NCI-H510A (cell line): ENCODE measurements at places on chromosomes 7 and 10.

DNA sequence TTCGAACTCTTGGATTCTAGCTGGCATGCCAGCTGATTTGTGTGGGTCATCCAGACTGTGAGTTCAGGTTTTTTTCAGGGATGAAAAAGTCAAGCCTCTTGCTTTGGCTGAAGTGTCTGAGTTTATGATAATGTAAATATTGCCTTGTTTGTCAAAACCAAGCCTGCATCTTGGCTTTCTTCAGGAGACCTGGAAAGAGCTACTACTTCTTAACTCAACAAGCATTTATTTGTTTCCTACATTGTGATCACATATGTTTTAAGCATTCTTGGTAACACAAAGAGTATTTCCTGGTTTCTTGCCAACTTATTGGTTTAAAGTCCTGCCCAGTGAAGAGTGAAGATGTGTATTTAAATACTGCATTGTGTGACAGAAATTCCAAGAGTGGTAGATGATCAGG, 407.1 kb downstream of the LRMDA start:
- no peak for DNase-seq

DNA sequence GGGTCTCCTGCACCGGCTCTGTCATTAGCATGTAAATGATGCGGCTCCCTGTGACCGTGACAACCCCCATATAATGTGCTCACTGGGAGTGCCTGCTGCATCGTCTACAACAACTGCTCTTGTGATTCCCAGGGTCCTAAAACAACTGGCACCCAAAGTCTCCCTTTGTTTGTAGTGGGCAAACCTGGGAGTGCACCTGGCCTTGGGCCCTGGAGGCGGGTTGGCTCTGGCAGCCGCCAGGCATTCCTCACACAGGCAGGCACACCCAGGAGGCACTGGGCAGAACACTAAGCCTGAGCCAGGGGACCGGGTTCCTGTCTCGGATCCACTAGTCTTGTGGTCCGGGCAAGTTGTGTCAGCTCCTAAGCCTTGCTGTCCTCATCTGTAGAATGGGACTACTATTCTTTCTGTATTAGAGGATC, 115.5 kb upstream of the GPR26 start:
- DNase-seq: no peak

DNA sequence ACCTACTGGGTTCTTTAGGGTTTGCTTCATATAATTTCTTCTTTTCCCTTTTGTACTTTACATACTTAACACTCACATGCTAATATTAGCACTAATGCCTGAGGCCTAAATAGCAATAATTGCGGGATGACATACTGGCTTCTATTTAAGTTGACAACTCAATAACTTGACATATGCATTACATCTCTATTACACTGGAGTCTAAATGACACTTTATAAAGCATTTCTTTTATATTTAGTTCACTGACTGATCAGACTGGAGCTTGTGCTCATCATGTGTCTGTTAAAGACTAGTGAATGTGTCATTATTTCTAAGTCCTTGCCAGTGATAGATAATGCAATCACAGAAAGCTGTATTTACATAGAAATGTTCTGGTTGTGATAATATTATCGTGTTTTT, 472.1 kb upstream of the SEMA3A start:
- no peak for DNase-seq

DNA sequence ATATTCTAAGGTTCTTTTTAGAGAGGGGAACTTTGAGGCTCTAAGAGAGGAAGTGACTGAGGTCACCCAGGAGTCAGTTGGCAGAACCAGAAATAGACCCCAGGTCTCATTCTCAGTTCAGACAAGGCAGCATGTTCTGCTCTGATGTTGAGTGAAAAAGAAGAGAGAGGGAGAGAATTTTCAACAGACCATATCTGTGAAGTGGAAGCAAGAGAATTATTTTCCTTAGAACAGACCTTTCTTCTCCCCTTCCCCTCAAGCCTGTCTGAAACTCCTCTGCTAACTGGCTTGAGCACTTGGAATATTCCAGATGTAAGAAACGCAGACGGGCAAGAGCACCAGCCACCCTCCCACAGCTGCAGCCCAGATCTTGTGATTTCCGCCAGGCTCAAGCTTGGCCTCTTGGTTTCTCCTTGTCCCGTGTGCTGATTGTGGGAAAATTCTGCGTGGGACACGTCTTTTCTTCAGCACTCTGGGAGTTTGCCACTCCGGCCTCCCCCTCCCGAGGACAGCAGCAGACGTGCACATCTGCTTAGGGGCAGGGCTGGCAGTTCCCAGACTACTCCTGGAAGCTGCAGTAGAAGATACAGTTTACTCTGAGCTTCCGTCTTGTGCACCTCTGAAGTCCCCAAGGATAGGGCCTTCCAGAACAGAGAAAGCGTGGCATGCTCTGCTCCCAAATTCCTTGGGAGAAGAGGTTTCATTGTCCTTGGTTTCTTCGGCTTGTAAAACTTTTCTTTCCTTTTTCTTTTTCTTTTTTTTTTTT, 22.7 kb upstream of the IKZF1 start:
- no peak for DNase-seq

- DNase-seq: no peak
These were observed 107.1 kb upstream of the HABP2 start for GRCh38 chr10:113445736-113446135.

DNA sequence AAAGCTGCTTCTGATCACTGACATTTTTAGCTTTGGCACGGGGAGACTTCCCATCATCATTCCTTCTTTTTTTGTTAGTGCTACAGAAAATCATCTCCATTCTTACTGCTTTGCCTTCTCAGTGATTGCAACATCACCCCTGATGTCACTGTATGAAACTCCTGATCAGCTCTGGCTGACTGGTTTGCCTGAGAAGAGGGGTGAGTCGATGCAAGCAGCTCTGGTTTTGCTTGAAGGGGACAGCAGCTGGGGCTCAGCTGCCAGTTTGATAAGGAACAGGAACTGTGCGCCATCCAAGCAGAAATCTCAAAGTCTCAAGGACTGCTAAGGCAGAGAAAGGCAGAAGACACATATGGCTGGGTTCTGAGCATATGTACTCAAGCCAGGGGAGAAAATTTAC, 808.5 kb upstream of the CELF2 start:
- no peak for DNase-seq

DNA sequence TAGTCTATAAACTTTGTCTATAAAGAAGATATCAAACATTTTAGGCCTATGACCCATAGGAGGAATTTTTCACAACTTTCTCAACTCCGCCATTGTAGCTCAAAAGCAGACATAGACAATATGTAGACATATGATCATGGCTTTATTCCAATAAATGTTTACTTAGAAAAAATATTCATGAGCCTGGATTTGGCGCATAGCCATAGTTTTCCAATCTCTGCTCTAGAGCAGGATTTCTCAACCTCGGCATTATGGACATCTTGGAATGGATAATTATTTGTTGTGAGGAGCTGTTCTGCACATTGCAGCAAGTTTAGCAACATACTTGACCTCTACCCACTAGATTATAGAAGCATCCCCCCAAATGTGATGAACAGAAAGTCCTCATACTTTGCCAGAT, 532.6 kb downstream of the ANKRD7 start:
- DNase-seq: no peak

- no peak for DNase-seq
These were observed 378.5 kb downstream of the DNAJB6 start for GRCh38 chr7:157715071-157715937.

DNA sequence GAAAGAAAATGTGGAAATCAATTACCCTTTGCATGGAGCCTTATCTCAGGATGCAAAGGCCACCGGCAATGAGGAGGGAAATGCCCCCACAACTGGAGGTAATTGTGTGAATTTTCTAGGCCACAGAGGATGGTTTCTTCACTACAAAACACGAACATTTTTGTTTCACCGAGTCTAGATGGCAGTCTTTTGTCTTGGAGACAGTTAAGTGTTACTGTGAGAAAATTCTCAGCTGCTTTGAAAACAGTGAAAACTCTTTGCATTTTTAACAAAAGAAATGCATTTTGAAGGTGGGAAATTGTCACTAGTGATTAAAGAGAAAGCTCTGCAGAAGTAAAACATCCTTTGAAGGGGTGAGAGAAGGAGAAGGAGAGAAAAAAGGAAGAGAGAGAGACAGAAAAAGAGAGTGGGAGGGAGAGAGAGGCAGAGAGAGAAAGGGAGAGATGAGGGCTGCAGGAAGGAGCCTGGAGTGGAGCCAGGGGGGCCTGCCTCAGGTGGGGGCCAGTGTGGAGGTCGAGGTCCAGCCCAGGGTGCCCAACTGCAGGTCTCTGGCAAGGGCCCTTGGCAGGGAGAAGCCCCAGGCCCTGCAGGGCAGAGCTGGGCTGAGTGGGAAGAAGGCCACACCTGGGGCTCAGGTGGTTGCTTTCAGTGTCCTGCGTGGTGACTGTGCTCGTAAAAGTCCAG, 261.4 kb downstream of the ADARB2 start:
- no peak for DNase-seq

DNA sequence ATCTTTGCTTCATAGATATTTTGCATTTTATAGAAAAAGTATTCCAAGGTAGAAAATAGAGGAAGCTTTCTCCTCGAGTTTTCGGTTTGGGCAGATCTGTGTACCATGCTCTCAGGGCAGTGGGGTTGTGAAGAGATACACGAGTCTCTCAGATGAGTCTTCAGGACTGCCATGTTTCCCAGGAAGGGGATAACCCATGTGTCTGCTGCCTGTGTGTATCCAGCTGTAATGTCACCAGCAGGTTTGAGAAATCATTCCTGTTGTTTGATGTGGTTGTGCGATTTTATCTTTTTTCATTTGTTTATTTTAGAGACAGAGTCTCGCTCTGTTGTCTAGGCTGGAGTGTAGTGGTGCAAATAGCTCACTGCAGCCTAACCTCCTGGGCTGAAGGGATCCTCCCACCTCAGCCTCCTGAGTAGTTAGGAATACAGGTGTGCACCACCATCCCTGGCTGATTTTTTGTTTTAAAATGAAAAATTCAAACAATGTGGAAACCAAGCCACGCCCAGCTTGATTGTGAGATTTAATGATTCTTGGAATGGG, 48.9 kb downstream of the SNX10 start:
- DNase-seq: no peak

DNA sequence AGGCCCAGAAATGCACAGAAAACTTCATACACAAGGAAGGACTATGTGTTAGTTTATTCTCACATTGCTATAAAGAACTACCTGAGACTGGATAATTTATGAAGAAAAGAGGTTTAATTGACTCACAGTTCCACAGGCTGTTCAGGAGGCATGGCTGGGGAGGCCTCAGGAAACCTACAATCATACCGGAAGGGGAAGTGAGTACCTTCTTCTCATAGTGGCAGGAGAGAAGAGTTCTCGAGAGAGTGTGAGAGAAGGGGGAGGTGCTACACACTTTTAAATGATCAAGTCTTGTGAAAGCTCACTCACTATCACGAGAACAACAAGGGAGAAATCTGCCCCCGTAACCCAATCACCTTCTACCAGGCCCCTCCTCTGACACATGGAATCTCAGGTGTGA, 16.8 kb upstream of the RAMP3 start:
- DNase-seq: no peak

DNA sequence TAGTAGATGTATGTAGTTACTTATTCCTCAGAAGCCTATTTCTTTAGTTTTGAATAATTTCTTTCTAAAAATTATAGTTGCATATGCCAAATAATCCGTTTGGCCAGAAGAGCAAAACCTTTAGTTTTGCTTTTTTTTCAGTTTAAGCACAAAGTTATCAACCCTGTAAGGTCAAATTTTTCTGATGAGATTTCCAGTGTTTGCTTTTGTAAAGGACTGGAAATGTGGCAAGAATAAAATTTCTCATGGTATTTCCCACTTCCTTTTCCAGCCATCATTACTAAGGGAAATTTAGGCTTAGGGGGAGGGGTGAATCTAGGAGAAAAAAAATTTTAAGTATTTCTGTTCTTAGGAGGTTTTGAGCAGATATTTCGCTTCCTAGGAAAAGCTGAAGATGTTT, 7.6 kb downstream of the CALD1 start:
- no peak for DNase-seq
